ENCODE measurements at places on chromosomes 3 and 15.

GRCh38 chr3:37535526-37536432 is 325.9 kb upstream of the CTDSPL start:
- DNase-seq, result no peak

- DNase-seq, result no peak
Observed at GRCh38 chr3:24548278-24548677, 53.6 kb upstream of the THRB start.

GRCh38 chr15:25797936-25798901 is 64.9 kb downstream of the ATP10A start:
- no peak for DNase-seq

- no peak for DNase-seq
Observed at GRCh38 chr15:39100106-39100660, 480.7 kb upstream of the THBS1 start.

DNA sequence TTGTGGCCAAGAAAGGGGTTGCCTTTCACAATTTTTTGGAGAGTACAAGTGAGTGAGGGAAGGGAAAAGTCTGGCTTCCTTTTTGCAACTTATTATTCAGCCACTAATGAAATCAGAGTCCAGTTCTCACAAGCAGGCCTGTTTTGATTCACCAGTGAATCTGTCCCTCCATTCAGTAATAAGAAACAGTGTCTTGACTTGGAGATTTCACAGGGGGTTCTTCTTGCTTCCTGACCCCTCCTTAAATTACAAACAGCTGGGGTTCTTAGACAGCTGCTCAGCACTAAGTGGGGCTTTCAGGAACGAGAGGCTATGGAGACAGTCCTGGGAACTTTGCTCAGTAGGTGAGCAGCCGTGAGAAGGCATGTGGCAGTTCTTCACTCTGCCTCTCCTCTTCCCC is 24.5 kb downstream of the SEMA3G start:
- no peak for DNase-seq

GRCh38 chr3:33064929-33065328 is 32.0 kb downstream of the GLB1 start:
- DNase-seq, result no peak

GRCh38 chr3:57411715-57412114 is 119.2 kb upstream of the ASB14 start:
- no peak for DNase-seq

DNA sequence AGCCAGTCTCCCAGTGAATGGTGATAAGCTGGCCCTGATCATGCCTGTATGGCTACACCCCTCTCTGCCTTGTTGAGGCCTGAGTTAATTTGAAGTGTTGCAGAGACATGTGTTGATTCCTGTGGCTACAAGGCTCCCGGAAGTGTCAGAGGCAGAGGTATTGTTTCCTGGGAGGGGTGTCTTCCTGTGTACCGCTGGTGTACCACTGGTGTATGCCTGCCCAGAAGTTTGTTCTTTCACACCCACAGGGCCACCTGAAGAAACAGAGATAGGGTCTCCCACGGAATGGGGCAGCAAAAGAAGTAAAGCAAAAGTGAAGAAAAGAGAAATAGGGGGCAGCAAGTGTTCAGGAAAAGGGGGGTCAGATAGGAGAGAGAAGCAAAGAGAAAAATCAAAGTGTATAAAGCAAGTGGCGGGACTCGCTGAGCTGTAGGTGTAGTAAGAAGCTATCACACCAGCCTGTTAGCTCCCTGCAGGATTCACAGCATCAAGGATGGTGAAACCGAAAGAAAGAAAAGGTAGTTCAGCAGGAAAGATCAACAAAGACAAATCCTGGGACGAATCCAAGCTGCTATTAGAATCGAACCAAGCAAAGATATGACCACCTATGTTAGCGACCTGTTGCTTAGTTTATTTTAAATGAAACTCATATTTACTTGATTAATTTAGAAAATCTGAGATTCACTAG is 36.6 kb upstream of the CD47 start:
- no peak for DNase-seq

DNA sequence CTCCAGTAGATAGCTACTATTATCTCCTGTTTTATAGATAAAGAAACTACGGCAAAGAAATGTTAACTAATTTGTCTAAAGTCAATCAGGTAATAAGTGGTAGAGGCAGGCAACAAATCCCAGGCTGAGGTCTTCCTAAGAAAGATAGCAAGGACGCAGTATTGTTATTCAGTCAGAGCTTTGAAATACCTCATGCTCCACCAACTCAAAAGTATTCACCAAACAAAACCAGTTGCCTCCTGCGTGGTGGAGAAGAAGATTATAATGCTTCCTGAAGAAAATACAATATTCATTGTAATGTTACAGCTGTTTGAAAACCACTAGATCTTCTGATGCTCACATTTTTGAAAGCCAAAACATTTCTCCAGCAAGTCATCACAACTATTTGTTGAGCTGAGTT is 138.2 kb upstream of the CNTN4 start:
- no peak for DNase-seq

- DNase-seq, result peak; percentile 80
Observed at GRCh38 chr3:124800511-124801258, 70.4 kb downstream of the UMPS start.

DNA sequence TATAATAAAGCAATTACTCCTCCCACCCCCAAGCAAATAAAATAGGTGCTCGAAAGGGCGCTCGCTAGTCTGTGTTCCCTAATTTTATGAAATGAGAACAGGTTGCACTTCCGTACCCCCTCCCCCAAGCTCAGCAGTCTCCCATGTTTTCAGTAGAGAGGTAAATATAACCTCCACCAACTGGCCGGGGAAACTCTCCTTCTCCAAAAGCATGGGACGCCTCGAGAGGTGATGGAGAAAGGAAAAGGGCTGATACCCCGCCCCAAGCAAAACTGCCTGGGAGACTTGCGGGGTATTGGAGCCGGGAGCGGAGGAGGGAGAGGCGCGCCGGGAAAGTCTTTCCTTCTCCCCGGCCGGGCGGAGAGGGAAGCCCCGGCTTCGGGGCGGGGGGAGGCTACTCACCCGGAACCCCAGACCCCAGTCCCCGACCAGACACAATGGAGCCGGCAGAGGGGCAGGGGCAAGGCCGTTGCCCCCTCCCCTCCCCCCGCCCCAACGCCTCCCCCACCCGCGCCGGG is 605 bp downstream of the DCUN1D1 start:
- DNase-seq, result peak; percentile 29

DNA sequence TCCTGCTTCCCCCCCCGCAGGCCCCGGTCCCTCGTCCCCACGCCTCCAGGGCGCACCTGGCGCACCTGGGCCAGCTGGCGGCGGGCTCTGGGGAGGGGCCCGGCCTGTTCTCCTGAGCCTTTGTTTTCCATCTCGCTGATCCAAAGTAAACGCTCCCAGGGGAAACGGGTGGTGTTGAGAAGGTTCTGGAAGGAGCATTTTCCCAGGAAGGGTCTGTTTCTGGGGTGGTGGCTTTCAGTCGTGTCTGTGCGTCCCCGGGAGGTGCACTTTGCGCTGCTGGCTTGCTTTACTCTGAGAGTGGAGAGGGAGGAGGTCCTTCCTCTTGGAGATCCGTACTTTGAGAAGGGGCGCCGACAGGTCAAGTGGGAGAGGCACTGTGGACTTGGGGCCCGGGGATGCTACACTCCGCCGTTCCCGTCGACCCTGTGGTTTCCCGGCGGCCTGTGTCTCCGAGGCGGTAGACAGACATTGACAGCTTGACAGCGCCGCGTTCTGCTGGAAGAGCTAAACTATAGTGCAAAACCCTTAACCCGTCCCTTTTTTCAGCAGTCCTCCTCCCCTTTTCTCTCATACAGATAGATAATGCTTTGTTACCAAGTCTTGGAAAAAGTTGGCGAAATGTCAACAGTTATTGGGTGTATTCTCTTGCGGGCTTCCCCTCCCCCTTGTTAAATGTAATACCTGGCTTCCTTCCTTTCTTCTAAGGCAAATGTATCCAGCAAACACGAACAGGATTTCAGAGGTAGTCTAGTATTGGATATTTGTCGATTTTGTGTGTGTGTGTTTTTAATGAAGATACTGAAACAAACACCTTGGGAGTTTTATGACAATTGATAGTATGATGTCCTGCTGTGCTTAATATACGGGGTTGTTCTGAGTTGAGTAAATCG is 6.5 kb downstream of the TPM1 start:
- DNase-seq, result peak; percentile 59

DNA sequence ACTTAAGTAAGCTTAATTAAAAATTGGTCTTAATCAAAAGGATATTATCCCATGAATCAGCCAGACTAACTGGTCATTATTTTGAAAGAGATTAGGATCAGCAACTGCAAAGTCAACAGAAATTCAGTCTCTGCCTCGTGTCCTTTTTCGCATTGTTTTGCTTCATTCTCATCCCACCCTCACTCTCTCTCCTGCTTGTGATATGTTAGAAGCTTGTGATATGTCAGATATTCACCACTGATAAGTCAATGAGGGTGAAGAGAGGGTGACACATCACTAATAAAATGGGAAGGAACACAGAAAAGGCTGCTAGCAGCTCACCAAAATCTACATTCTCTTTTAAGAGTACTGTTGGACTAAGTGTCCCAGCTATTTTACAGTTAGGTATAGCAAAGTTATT is 146.1 kb downstream of the SUCNR1 start:
- no peak for DNase-seq

DNA sequence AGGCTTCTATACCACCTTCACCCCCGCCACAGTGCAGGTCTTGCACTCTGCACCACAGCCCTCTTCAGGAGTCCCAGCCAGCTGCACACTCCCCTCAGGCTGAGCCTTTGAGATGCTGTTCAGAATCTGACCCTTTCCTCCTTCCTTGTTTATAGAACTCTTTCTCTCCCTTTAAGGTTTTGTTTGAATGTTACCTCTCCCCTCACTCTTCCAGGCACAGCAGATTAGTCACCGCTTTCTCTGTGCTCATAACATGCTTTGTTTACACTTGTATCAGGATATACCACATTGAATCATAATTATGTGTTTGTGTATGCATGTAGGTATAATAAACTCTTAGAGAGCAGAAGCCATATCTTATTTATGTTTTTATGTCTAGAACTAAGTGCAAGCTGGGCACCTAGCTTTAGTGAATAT is 168.4 kb upstream of the BCL6 start:
- DNase-seq, result no peak

- no peak for DNase-seq
Observed at GRCh38 chr3:41521010-41521655, 321.8 kb downstream of the CTNNB1 start.

GRCh38 chr3:106518516-106518915 is 649.7 kb upstream of the CBLB start:
- no peak for DNase-seq

- no peak for DNase-seq
Observed at GRCh38 chr15:68676926-68677325, 98.1 kb downstream of the CORO2B start.

- DNase-seq, result no peak
Observed at GRCh38 chr3:144364737-144365136, 393.1 kb downstream of the DIPK2A start.

GRCh38 chr3:155386919-155387318 is 93.4 kb upstream of the STRIT1 start:
- DNase-seq, result no peak

- DNase-seq, result no peak
Observed at GRCh38 chr3:41158947-41159346, 40.4 kb upstream of the CTNNB1 start.

- no peak for DNase-seq
Observed at GRCh38 chr3:138775254-138775595, 59.5 kb downstream of the PIK3CB start.

DNA sequence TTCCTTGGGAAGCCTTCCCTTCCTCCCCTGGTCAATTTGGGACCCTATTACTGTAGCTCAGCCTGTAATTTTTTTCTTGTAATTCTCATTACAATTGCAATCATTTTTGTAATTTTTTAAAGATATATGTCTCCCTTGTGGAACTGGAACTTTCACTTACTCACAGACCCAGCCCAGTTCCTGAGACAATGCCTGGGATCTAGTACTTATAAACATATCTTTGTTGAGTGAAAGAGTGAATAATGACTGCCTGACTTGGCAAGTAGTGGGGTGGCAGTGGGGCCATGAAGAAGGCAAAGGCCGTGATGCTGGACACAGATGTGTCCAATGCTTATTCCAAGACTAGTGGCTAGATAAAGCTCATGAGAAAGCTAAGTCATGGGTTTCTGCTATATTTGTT is 294.5 kb upstream of the LRRN1 start:
- DNase-seq, result no peak

GRCh38 chr15:23860290-23861245 is 173.5 kb upstream of the NDN start:
- DNase-seq, result no peak

GRCh38 chr15:93610944-93611343 is 521.9 kb upstream of the RGMA start:
- peak; percentile 29 for DNase-seq

DNA sequence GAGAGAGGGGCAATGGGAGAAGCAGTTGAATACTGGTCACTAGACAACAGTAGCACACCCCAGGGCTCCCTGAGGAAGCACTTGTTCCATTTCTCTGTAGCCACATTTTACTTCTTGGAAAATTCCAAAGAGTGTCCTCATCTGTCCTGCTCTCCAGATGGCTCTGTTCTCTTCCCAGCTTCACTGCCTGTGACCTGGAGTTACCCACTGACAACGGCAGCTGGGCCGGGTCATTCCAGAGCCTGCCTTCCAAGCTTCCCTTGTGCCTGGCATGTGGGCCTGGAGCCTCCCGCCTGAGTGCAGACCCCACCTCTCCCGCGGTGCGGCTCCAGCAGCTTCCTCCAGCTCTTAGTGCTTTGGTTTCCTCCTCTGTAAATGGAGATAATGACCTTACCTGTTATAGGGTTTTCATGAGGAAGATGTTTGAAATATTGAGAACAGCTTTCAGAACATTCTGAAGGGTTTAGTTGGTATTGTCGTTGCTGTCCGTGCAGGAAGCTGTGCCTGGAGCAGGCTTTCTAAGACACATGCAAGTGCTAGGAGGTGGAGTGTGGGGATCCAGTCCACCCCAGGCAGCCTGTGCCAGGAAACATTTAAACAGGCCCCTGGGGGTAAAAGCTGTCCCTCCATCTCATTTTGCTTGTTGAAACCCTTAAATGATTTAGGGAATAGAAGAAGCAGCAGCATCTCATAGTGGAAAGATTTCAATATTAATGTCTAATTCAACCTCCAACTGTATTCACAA is 24.8 kb downstream of the EFCC1 start:
- no peak for DNase-seq

DNA sequence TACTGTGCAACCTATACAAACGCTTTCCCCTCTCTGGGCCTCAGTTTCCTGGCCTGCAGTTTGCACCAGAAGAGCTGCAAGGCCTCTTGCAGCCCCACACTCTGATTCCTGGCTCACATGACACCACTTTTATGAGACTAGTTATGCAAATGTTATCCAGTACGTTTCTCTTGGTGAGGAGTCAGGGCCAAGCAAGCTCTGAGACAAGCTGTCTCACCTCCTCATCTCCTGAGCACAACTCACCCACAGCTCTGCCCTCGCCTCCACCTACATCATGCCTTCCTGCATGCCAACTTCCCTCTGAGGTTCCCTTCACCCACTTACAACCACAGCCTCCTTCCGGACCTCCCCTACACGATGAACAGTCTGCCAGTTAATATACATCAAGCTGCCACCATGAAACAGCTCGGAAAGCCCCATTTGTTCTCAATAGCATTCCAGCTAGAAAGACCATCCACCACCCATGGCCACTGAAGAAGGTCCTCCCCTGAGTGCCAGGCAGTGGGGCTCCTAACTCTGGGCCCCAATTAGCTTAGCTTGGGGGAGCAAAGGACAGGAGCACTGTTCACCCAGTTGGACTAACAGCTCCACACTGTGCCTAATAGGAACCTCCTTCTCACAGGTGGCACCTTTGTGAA is 25.0 kb downstream of the CRYGS start:
- DNase-seq, result no peak

All from left cardiac atrium (tissue), 4 donors.